Activated CD8-positive, alpha-beta memory T cell treated with anti-CD3 and anti-CD28 coated beads, Interleukin-2, amount 50 U/mL, for 48 hours (primary cell): ENCODE measurements at places on chromosomes 1 and 21.

GRCh38 chr1:70438529-70438928 is 27.5 kb downstream of the CTH start:
- DNase-seq, result no peak

- DNase-seq, result no peak
Observed at GRCh38 chr1:46613661-46614603, 2.7 kb downstream of the MOB3C start.

- DNase-seq, result no peak
Observed at GRCh38 chr1:34186741-34187494, 10.2 kb downstream of the C1orf94 start.

DNA sequence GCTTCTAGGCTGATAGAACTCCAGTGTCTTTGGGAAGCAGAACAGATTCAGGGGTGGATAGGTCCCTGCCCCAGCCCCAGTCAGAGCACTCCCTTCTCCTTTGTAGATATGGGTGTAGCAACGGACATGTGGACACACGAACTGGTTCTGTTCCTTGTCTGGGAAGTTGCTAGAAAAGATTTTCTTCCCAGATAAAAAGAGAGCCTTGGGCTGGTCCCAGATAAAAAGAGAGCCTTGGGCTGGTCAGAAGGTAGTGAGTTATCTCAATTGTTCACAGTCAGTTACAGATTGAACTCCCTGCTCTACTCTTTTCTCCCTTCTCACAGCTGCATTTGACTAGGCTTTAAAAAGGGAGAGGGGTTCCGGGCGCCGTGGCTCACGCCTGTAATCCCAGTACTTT is 7.4 kb upstream of the EFNA1 start:
- no peak for DNase-seq

DNA sequence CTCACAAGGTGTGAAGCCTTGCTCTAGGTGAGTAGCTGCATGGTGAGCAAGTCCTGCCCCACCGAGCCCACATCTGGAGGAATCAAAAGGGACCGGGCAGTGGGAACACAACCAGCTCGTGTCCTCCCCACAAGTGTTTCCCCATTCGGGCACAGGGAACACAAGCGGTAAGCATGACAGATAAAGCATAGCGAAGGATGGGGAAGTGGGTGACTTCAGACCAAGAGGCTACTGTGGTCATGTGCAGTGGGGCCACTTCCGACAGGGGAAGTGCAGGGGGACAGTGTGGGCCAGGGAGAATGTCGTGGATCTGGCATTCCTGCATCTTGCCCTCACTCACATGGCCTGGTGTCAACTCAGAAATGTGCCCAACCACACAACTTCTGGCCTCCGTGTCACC is 306.2 kb downstream of the FAM72C start:
- DNase-seq, result no peak

DNA sequence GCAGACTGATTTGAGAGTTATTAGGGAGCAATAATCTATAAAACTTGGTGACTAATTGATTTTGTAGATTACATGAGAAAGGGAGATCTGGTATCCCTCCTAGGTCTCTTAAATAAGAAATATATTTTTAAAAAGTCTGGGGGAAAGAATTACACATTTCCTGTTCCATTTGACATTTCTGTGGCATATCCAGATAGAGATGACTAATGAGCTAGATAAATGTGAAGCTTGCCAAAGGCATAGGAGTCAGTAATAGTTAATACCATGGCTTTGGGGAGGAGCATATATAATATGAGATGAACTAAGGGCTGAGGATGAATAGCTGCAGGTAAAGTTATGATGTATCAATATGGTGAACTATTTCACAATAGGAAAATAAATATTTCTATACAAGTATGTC is 663.7 kb downstream of the PTPRC start:
- DNase-seq, result no peak

DNA sequence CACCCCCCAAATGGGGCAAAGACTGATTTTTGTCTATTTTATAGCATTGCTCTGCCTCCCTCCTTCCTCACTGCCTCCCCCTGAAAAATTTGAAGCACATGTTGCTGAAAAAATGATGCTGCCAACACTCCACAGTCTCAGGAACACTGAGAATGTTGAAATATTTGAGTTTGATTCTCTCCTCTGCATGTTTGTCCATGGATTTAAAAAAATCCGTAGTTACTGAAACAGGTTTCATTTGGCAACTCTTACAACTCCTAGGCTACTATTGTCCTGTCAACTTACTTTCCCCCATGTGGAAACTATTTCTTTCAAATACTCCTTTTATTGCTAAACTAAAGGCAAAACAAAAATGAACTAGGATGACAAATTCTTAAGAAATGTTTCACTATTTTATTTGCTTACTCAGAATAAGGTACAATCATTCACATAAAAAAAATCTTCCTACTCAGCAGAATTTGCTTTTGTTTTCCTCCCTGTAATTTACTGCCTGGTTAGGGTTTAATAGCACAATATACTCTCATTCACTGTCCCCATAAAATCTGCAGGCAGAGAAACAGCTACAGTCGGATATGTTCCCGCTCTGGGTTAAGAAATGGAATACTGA is 50.2 kb downstream of the C21orf91 start:
- no peak for DNase-seq

GRCh38 chr1:241592273-241592958 is 47.8 kb downstream of the CHML start:
- DNase-seq, result no peak

GRCh38 chr1:163013826-163014600 is 55.1 kb upstream of the RGS4 start:
- no peak for DNase-seq

- no peak for DNase-seq
Observed at GRCh38 chr1:220123889-220124288, 30.0 kb downstream of the IARS2 start.

DNA sequence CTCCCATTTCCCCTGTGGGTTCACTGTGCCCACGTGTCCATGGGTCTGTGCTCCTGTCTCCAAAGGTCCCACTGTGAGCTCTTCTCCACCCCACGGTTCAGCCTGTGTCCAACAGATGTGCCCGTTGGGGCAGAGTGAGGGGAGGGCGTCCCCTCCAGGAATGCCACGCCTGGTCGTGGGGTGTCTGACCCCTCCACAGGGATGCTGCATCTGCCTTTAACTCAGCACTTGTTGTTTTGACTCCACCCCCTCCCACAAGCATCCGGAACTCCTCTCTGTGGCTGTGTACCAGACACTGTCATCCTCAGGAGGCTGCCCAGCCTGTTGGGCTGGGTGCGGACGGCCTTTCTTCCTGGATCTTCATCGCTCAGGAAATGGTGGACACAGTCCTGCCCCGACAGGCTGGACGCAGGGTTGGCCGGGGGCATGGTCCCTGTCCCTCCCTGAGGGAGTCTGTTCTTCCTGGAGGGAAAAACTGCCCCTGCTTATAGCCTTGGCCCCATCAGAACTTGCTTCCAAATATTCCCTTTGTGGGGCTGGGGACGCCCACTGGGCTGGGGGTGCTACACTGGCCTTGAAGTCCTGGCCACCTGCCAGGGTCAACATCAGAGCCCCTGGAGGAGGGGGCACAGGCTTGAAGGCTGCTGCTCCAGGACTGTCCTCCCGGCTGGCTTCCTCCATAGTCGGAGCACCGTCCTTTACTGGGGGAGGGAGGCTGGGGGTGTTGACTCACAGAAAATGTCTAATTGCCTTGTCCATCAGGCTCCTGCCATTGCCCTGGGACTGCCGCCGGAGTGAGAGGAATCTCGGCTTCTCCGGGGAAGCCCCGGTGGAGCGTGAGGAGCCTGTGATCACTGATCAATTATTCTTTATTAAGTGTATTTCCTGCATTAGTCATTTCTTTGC is 182.0 kb upstream of the C1orf174 start:
- DNase-seq, result no peak

GRCh38 chr1:110091791-110092190 is 20.5 kb upstream of the UBL4B start:
- DNase-seq, result no peak

DNA sequence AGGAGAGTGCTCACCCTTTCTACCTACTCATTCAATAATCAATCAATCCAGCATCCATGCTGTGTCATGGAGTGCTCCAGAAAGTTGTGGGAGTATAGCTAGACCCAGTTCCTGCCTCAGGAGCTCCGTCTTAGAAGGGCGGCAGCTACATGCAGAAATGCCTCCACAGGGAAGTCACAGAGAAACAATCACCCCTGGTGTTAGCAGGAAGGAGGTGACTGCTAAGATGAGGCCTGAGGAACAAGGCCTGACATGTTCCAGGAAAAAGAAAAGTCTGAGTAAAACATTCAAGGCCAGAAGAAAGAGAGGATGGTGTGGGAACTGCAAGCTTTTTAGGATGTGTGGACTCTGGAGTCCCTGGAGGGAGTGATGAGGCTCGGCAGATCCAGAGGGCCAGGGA is 142.5 kb upstream of the MAGI3 start:
- DNase-seq, result no peak

- no peak for DNase-seq
Observed at GRCh38 chr21:36684957-36685714, 13.8 kb upstream of the SIM2 start.

DNA sequence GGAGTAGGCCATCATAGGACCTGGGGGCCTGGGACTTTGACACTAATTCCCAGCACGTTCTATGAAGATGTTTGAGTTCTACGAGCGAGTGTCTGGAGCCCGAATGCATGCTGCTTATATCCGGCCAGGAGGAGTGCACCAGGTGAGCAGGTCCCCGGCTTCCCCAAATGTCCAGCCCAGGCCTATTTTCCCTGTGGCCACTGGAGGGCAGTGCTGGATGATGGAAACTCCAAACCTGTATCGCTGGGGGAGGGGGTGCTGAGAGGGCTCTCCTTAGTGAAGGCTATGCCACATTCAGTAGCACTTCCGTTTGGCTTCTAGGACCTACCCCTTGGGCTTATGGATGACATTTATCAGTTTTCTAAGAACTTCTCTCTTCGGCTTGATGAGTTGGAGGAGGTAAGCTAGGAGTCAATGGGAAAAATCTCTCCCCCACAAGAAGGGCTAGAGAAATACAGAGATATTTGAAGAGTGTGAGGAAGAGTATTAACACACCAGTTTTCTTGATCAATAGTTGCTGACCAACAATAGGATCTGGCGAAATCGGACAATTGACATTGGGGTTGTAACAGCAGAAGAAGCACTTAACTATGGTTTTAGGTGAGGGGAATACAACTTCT is 5.2 kb upstream of the FCER1G start:
- DNase-seq, result peak; percentile 82

GRCh38 chr1:230194525-230194924 is 127.5 kb downstream of the GALNT2 start:
- DNase-seq, result no peak

GRCh38 chr1:190942475-190942874 is 464.8 kb upstream of the BRINP3 start:
- no peak for DNase-seq

- DNase-seq, result no peak
Observed at GRCh38 chr1:61757950-61758349, 15.7 kb downstream of the PATJ start.

DNA sequence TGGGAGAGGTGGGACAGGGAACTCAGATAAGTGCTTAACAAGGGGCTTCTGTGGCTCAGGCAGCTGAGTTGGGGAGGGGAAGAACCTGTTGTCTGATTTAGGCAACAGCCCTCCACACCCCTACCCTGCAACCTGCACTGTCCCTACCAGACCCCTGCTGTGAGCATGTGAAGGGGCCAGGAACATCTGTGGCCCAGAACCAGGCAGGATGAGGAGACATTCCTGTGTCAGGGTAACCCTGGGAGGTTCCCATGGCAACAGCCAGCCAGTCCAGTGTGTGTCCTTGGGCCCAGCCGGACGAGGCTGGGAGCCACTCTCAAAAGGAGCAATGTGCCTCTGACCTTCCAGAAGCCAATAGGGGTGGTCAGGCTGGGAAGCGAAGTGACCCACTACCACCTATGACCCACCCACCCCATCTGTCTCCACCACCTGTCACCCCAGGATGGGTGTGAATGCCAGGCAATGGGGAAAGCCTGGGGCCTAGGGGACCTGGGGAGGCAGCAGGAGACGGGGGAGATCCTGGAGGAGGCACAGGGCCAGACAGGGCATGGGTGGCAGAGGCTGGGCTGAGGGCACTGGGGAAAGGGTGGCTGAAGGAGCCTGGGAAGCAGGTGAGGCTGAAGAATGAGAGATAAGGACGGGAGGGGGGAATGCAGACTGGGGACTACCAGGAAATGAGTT is 5.0 kb upstream of the PMVK start:
- no peak for DNase-seq

GRCh38 chr1:207429963-207430362 is 24.2 kb upstream of the CR2 start:
- DNase-seq, result no peak

GRCh38 chr1:24236789-24237371 is 49.8 kb upstream of the IFNLR1 start:
- DNase-seq, result no peak

- DNase-seq, result no peak
Observed at GRCh38 chr1:177820213-177820612, 149.6 kb downstream of the SEC16B start.

- no peak for DNase-seq
Observed at GRCh38 chr1:197440715-197441114, 172.7 kb downstream of the CRB1 start.

- DNase-seq, result peak; percentile 4
Observed at GRCh38 chr1:5575396-5575940, 416.8 kb downstream of the NPHP4 start.

- DNase-seq, result no peak
Observed at GRCh38 chr1:228160201-228160761, 5.3 kb upstream of the IBA57 start.

- no peak for DNase-seq
Observed at GRCh38 chr1:243595527-243596210, 254.4 kb downstream of the AKT3 start.

DNA sequence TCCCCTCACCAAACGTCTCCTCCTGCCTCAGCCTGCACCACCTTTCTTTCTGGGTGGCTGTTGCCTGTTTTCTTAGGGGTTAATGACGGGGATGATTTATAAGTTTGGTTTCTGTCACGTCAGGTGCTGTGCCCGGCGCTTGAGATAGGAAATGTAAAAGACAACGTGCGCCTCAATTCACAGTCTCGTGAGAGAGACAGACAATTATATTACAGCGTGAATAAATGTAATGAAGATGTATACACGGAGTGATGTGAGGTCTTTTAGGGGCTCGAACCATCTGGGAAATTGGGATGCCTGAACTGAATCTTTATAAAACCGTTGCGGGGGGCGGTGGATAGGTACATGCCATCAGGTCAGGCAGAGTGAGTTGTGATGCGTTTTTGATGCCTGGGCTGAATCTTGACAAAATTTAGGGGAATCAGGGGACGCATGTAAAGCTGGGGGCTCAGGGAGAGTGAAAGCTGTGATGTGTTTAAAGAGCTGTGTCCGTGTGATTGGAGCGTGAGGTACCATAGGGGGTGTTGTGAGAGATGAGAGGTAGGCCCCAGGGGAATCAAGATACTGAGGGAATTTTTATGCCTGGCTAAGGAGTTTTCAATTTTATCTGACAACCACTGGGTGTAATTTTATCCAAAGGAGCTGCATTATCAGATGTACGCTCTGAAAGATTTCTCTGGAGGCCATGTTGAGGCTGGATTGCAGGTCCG is 831 bp downstream of the TIPRL start:
- DNase-seq, result peak; percentile 54

- no peak for DNase-seq
Observed at GRCh38 chr21:35244514-35244913, 195.4 kb upstream of the RUNX1 start.
